ENCODE measurements at places on chromosomes 13 and 19.

DNA sequence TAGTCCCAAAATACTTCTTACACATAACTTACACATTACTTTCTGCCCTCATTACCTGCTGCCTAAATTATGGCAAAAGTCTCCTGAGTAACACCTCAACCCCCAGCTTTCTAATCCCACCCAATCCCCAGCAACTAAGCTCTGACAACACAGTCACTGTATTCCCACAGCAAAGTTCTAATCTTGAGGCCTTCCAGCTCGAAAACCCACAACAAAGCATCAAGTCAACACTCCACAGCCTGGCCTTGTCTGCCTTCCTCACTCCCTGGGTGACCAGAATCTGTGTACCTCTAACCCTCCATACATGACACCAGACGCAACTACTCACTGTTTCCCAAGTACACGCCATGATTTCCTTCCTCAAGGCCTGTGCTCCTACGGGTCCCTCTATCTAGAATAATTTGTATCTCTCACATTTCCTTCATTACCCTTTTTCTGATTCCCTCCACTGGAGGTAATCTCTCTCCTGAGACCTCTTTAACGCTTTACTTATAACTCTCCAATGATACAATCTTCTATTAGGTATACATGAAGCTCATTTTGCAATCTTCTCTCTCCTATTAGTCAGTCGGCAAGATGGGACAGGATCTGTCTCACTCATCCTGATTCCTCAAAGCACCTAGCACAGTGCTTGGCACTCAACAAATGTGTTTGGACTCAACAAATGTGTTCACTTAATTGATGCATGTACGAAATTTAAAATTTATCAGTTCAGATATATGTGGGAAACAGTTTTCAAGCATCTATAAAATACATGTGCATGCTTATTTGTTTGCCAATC is 87.6 kb upstream of the DOCK9 start:
- no peak overlapping the region for H3K4me3 ChIP-seq
- H3K27me3 ChIP-seq: no peaks in the 10 kb centered on the region
- no peak for DNase-seq
- peaks cover 15% of the 10 kb centered on the region for H3K36me3 ChIP-seq

GRCh38 chr19:7069904-7070226 is 362 bp downstream of the ZNF557 start:
- H3K4me1 ChIP-seq: peaks cover 29% of the 10 kb centered on the region
- H3K27ac ChIP-seq: peak overlapping the region; percentile 97
- no peak for DNase-seq
- no peaks in the 10 kb centered on the region for H3K27me3 ChIP-seq

- H3K27me3 ChIP-seq: no peaks in the 10 kb centered on the region
- H3K4me1 ChIP-seq: peaks cover 44% of the 10 kb centered on the region
- DNase-seq: no peak
- H3K4me3 ChIP-seq: no peak overlapping the region
- H3K36me3 ChIP-seq: peaks cover 52% of the 10 kb centered on the region
- peak overlapping the region; percentile 47 for H3K27ac ChIP-seq
These were observed 7.9 kb downstream of the SPATA13 start for GRCh38 chr13:24168392-24168750.

GRCh38 chr13:89943139-89943538 is 1404.3 kb upstream of the MIR17HG start:
- H3K36me3 ChIP-seq: no peaks in the 10 kb centered on the region
- no peak overlapping the region for H3K27ac ChIP-seq
- H3K4me3 ChIP-seq: no peak overlapping the region

GRCh38 chr19:359653-359925 is 15.0 kb upstream of the MIER2 start:
- no peak overlapping the region for H3K27ac ChIP-seq
- no peak for DNase-seq
- peaks cover 10% of the 10 kb centered on the region for H3K27me3 ChIP-seq
- no peak overlapping the region for H3K4me3 ChIP-seq

- DNase-seq: peak; percentile 20
- no peak overlapping the region for H3K27ac ChIP-seq
- no peaks in the 10 kb centered on the region for H3K4me1 ChIP-seq
- no peaks in the 10 kb centered on the region for H3K27me3 ChIP-seq
- H3K4me3 ChIP-seq: no peak overlapping the region
These were observed 130.4 kb downstream of the CRYL1 start for GRCh38 chr13:20395061-20395916.

DNA sequence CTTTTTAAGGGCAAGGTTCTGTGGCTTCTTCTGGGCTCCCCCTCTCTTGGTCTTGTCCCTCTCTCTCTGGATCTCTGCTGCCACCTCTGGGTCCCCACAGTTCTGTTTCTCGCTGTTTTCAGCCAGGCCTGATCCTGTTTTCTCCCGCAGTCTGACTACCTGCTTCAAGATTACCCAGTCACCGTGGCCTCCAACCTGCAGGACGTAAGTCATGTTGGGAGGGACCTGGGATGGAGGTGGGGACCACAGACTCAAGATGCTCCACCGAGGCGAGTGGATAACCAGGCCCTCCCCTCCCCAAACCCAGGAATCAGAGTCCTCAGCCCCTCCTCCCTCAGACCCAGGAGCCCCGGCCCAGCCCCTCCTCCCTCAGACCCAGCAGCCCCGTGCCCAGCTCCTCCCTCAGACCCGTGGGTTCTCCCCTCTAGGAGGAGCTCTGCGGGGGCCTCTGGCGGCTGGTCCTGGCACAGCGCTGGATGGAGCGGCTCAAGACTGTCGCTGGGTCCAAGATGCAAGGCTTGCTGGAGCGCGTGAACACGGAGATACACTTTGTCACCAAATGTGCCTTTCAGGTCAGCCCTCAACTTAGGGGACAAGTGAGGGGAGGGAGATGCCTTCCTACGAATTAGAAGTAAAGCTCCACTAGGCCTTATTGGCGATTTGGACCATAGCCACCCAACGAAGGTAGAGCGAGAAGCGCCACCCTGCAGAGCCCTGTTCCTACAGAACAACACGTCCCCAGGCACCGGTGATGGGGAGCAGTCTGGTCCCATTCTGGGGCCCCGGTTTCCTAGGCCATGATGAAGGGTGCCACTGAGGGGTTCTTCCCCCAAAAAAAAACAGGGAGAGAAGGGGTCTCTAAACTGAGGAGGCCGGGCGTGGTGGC is 2.2 kb downstream of the FLT3LG start:
- peak; percentile 84 for DNase-seq
- peak overlapping the region; percentile 92 for H3K27ac ChIP-seq
- no peaks in the 10 kb centered on the region for H3K27me3 ChIP-seq
- peaks cover 41% of the 10 kb centered on the region for H3K36me3 ChIP-seq
- peaks cover 50% of the 10 kb centered on the region for H3K4me1 ChIP-seq

- no peaks in the 10 kb centered on the region for H3K36me3 ChIP-seq
- H3K4me3 ChIP-seq: no peak overlapping the region
- no peak overlapping the region for H3K27ac ChIP-seq
- no peaks in the 10 kb centered on the region for H3K27me3 ChIP-seq
- H3K4me1 ChIP-seq: no peaks in the 10 kb centered on the region
These were observed 182.1 kb downstream of the RFC3 start for GRCh38 chr13:33999811-34000605.

DNA sequence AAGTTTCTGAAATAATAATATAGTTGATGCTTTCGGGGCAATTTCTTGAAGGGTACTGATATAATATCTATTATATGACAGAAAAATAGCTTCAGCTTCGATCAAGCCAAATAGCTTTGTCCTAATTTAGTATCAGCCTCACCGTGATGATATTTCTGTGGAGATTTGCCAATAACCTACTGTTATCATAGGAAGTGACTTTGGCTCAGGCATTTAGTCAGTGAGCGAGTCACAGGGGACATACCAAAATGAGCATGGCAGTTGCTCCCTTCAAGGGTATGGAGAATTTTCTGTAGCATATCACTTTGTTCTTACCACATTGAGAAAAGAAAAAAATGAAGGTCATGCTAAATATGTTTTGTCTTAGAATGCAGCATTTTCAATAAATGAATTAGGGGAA is 767.6 kb upstream of the SLITRK1 start:
- H3K36me3 ChIP-seq: no peaks in the 10 kb centered on the region
- no peak for DNase-seq
- H3K27me3 ChIP-seq: no peaks in the 10 kb centered on the region
- no peak overlapping the region for H3K27ac ChIP-seq
- H3K4me1 ChIP-seq: no peaks in the 10 kb centered on the region
- no peak overlapping the region for H3K4me3 ChIP-seq

DNA sequence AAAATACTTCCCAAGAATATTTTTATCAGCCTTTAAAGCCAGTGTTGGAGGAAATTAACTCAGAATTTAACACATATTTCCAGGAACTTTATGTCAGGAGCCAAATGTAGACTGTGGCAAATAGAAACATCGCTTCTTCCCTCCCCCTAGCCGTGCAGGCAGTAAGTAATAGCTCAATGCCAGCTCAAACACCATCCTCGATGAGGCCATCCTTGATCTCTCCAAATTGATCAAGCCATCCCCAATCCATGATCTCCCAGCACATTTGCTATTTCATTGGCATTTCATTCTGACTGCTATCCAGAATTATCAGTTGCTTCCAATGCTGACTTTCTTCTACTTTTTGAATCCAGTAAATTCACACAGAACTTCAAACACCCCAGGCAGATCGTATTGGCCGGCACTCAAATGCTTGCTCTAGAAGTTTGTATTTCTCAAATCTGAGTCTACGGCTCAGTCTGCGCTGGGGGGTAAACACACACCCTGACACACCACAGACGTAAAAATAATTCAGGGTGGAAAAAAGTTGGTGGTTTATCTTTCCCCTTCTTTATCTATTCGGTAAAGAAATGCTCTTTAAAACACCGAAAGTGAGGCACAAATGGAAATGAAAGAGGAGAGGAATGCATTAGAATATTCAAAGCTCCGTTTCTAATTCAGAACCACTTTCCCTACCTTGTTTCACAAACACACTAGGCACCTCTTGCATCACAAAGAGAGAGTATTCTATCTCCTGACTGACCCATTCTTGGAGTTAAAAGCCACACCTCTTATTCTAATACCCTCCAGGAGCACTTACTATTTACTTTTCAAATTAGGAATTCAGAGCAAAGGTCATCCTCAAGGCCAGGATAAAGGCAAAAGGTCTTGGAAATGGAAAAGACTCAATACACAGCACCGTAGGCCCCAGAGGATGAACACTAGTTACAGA is 991 bp downstream of the OBI1 start:
- peaks cover 43% of the 10 kb centered on the region for H3K4me1 ChIP-seq
- DNase-seq: no peak
- H3K27ac ChIP-seq: peak overlapping the region; percentile 99
- no peaks in the 10 kb centered on the region for H3K27me3 ChIP-seq
- H3K36me3 ChIP-seq: peaks cover 36% of the 10 kb centered on the region

- DNase-seq: peak; percentile 43
- H3K27ac ChIP-seq: no peak overlapping the region
- no peak overlapping the region for H3K4me3 ChIP-seq
- H3K36me3 ChIP-seq: no peaks in the 10 kb centered on the region
- H3K4me1 ChIP-seq: no peaks in the 10 kb centered on the region
These were observed 14.1 kb downstream of the SHANK1 start for GRCh38 chr19:50705422-50706019.

DNA sequence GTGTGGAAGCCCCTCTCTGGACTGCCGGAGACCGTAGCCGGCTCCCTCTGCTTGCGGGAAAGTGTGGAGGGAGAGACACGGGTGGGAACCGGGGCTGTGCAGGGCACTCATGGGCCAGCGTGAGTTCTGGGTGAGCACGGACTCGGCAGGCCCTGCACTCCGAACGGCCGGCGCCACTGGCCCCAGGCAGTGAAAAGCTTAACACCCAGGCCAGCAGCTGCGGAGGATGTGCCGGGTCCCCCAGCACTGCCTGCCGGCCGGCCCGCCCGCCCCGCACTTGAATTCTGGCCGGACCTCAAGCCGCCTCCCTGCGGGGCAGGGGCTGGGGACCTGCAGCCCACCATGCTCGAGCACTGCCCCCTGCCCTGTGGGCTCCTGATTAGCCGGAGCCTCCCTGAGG is 147.0 kb downstream of the FGF9 start:
- H3K36me3 ChIP-seq: no peaks in the 10 kb centered on the region
- DNase-seq: no peak
- H3K4me3 ChIP-seq: no peak overlapping the region
- no peaks in the 10 kb centered on the region for H3K4me1 ChIP-seq
- H3K27ac ChIP-seq: no peak overlapping the region

- H3K4me3 ChIP-seq: no peak overlapping the region
- no peaks in the 10 kb centered on the region for H3K4me1 ChIP-seq
- no peak overlapping the region for H3K27ac ChIP-seq
- H3K27me3 ChIP-seq: peaks cover 6% of the 10 kb centered on the region
- no peak for DNase-seq
- H3K36me3 ChIP-seq: no peaks in the 10 kb centered on the region
These were observed 287.5 kb upstream of the HTR2A start for GRCh38 chr13:47184321-47184720.

- H3K27ac ChIP-seq: no peak overlapping the region
- H3K4me3 ChIP-seq: no peak overlapping the region
- H3K4me1 ChIP-seq: peaks cover 21% of the 10 kb centered on the region
- peak; percentile 5 for DNase-seq
These were observed 12.4 kb downstream of the GAS6 start for GRCh38 chr13:113851480-113851803.

GRCh38 chr19:10010247-10010691 is at the start of gene COL5A3:
COL5A3 (minus strand) TSS chr19:10010504; CDS start chr19:10010385, 119 bp downstream.
- peaks cover 67% of the 10 kb centered on the region for H3K27me3 ChIP-seq
- H3K4me1 ChIP-seq: peaks cover 28% of the 10 kb centered on the region
- no peak within 1 kb of the TSS for H3K27ac ChIP-seq
- no peak for DNase-seq
- no peaks in the 10 kb centered on the region for H3K36me3 ChIP-seq

DNA sequence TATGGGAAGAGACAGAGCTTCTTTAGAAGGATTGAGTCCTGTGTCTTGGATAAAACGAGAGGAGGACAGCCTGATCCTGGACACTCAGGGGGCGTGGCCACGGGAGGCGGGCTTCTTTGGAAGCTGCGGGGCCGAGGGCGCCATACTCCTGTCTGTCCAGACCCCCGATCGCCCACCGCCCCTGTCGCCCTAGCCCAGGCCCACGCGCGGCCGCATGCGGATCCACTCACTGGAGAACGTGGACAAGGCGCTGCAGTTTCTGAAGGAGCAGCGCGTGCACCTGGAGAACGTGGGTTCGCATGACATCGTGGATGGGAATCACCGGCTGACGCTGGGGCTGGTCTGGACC is 23.1 kb downstream of the SPTBN4 start:
- DNase-seq: no peak
- H3K27ac ChIP-seq: no peak overlapping the region
- H3K36me3 ChIP-seq: no peaks in the 10 kb centered on the region
- H3K4me1 ChIP-seq: peaks cover 4% of the 10 kb centered on the region
- peaks cover 22% of the 10 kb centered on the region for H3K27me3 ChIP-seq

DNA sequence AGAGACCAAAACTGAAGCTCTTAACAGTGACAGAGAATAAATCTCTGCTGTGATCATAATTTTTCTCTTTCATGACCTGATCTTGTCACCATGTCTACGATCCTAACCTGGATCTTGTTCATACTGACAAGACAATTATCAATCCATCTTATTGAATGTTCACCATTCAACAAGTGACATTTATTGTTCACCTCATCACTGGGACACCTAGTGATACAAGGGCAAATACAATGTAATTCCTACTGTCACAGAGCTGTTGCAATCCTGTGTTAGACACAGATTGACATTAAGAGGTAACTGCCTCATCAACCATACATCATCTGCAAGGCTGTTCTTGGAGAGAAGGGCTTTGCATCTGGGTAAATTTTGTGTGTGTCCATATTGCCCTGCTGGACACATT is 942.4 kb upstream of the PRR20A start:
- DNase-seq: no peak
- no peaks in the 10 kb centered on the region for H3K27me3 ChIP-seq
- H3K4me1 ChIP-seq: no peaks in the 10 kb centered on the region
- H3K36me3 ChIP-seq: no peaks in the 10 kb centered on the region

- peaks cover 9% of the 10 kb centered on the region for H3K4me1 ChIP-seq
- no peak for DNase-seq
- H3K27me3 ChIP-seq: no peaks in the 10 kb centered on the region
- peaks cover 79% of the 10 kb centered on the region for H3K36me3 ChIP-seq
These were observed 51.8 kb downstream of the MLLT1 start for GRCh38 chr19:6227936-6228325.
